ENCODE measurements at places on chromosomes 4 and X.

GRCh38 chr4:56427179-56427578 lies 8.2 kb downstream of the PPAT start:
- no peak for DNase-seq

GRCh38 chrX:108126661-108127060 lies 35.1 kb downstream of the ATG4A start:
- no peak for DNase-seq

- no peak for DNase-seq
Measured at GRCh38 chr4:151322570-151322969, 2.8 kb downstream of the SH3D19 start.

GRCh38 chrX:24493740-24494581 lies 28.9 kb downstream of the PDK3 start:
- DNase-seq = no peak

DNA sequence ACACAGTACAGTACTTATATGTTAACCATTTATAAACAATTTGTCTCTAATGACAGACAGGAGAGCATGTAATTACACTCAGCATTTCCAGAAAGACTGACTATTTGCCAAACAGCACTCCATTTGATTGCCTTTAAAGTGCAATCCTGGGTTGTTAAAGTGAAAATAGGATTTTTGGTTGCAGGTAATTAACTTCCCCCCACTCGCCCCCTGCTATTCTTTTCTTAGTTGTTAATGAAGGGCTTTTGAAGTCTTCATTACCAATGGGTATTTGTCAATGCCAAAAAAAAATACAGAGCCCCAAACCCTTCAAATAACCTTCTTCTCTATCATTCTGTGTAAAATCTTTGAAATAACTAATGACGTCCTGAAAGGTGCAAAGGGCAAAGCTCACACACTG lies 825.6 kb downstream of the STPG2 start:
- DNase-seq = no peak

- no peak for DNase-seq
Measured at GRCh38 chrX:103439161-103439560, 62.8 kb downstream of the BEX3 start.

DNA sequence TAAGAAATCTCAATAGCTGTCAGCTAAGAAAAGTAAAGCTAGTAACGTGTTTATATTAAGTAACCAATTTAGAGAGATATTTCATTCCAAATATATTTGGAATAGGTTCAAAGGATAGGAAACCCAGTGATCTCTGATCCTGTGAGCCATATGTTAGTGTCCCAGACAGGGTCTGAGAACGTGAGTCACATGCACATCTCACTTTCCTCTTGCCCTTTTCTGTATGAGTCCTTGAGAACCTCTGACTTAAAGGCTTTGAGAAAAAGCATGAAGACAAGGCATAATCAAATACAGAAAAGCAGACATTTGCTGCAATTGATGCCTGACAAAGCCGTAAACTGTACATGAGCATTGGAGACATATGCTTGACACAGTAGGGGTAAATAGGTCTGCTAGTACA lies 655.1 kb upstream of the ADGRL3 start:
- DNase-seq = no peak

GRCh38 chr4:6087669-6088341 lies 69.6 kb upstream of the C4orf50 start:
- DNase-seq = no peak

DNA sequence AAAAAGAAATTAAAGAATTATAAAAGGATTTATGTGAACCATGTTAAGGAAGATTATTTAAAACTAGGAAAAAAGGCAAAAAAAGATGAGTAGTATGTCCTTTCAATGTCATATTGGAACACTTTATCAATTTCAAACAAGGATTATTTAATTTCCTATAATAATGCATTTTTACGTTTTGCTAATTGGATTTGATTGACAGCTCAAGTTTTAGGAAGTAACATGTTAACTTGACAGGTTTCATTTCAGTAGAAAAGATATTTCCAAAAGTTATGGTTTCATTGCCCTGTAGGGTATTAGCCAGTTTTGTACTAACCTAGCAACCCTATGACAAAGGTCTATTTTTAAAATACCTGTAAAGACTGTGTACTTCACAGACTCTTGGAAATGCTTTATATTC lies 379.6 kb upstream of the ZFP42 start:
- DNase-seq = no peak

GRCh38 chr4:9916346-9916745 lies 105.0 kb downstream of the SLC2A9 start:
- no peak for DNase-seq

DNA sequence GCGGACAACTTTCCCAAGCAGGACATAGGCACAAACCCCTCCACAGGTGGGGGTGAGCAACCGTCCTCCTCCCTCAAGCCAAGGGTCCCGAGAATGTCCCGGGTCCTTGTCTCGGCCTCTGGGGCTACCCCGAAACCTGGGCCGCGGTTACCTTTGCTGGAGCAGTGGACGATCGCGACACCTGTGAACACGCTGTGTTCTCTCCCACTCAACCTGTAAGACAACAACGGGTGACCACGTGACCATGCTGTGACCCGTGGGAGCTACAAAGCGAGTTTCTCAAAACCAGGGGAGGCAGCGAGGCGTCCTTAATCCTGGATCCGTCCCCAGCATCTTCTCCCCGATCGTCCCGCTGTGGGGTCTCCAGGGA lies 17.9 kb downstream of the ASMTL start:
- no peak for DNase-seq

DNA sequence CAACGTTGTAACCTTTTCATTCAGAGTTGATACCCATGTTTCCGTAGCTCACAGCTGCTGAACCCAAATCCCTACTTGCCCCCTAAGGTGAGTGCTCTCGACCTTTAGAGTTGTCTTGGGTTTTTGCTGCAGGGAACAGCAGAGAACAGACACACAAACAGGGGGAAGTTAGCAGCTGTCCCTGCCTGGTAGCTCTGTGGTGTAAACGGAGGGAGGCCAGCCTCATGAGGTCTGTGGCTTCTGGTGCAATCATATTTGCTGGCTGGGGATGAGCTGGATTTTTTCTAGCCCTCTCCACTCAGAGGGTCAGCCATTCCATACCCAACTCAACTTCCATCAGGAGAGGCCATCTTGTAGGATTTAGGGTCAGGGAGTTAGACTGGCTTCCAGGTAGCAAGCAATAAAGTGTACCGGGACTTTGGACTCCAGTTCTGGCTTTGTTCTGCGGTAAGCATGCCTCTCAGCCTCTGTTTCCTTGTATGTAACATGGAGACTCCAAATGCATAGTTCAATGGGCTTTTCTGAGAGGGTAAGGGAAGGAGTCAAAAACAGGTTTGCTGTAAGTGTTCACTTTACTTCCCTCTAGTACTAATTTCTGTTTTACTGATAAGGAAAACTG lies 218.9 kb downstream of the MID1IP1 start:
- no peak for DNase-seq

- DNase-seq = no peak
Measured at GRCh38 chr4:53586121-53586816, 5.0 kb downstream of the LNX1 start.

DNA sequence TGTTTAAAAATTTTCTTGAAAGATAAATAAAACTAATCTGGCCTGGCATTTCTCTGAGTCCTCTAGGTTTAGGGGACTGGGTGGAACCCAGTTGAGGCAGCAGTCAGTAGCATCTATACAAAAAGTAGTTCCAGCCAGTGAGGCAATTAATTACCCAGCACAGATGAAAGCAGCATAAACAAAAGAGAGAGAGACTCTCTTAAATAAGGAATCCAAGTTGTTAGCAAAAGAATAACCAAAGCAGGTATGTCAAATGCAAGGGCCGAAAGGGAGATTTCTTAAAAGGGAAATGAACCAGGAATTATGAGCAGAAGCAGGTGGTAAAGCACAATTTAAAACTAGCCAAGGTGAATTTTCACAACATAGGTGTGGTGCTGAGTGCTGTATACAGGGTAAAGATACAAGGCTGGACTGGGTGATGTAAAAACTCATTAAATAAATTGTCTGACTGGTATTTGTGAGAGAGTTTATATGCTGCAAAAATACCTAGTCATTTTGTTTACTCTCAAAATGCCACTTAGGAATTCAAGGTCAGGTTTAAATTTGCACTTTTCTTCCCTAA lies 94.6 kb upstream of the GALNT7 start:
- DNase-seq = no peak

- no peak for DNase-seq
Measured at GRCh38 chr4:27720010-27720766, 859.5 kb downstream of the STIM2 start.

Data from activated T-helper 1 cell treated with anti-CD3 and anti-CD28 coated beads, Interleukin-12 subunit alpha, Interleukin-12 subunit beta, Interleukin-2, Interleukin-4 antibody, amounts not matched to agents 30 ng/mL and 10 ng/mL and 1 ng/mL, durations not matched to agents 14 hours and 24 hours and 36 hours (primary cell).